ENCODE measurements at places on chromosomes 3 and 15. TPM values are rescaled to one million over a fixed set of nuclear protein-coding genes. Genes with fewer than 3 reads are reported as not detected.

The LCTL gene
- total RNA-seq = 0.32 TPM

The CPN2 gene
- total RNA-seq = not detected

The EXD1 gene
- total RNA-seq = under 0.01 TPM

The BOC gene
- total RNA-seq = 10.6 TPM

The CCDC191 gene
- 1.9 TPM for total RNA-seq

The CPEB1 gene
- total RNA-seq = 7.1 TPM

The ABI3BP gene
- total RNA-seq = 4.2 TPM

The SLC2A2 gene
- total RNA-seq = under 0.01 TPM

The IL16 gene
- 0.32 TPM for total RNA-seq

The C3orf22 gene
- not detected for total RNA-seq

The FBXO40 gene
- total RNA-seq = not detected

The ZNF774 gene
- total RNA-seq = 1.7 TPM

The CCDC51 gene
- total RNA-seq = 15.5 TPM

The RAD18 gene
- total RNA-seq = 11.9 TPM

The WDR49 gene
- 0.32 TPM for total RNA-seq

The TM4SF18 gene
- not detected for total RNA-seq

The NR1I2 gene
- total RNA-seq = under 0.01 TPM

The CFAP100 gene
- total RNA-seq = not detected

The PPARG gene
- total RNA-seq = 3.5 TPM

The CATSPER2 gene
- 0.86 TPM for total RNA-seq

The AHSG gene
- not detected for total RNA-seq

Measured in fibroblast of villous mesenchyme (primary cell).